ENCODE measurements at places on chromosomes 1 and 21. TPM values are rescaled to one million over a fixed set of nuclear protein-coding genes. Genes with fewer than 3 reads are reported as not detected.

The FCER1G gene
- not detected for total RNA-seq

The GJB3 gene
- not detected for total RNA-seq

The TRIM63 gene
- total RNA-seq = not detected

The TNFAIP8L2 gene
- not detected for total RNA-seq

The ALPL gene
- total RNA-seq = not detected

The ATP6V1G3 gene
- total RNA-seq = not detected

The DEPDC1 gene
- 55.3 TPM for total RNA-seq

The GNAT2 gene
- total RNA-seq = 0.43 TPM

The SH3D21 gene
- total RNA-seq = 2.6 TPM

The TNFRSF1B gene
- total RNA-seq = 0.16 TPM

The CD247 gene
- total RNA-seq = 0.18 TPM

The OR2G6 gene
- total RNA-seq = not detected

The MARK1 gene
- 2.0 TPM for total RNA-seq

GRCh38 chr1:162135271-162135775 lies 65.8 kb downstream of the NOS1AP start:
- DNase-seq = no peak

GRCh38 chr1:244319283-244320132 lies 132.2 kb downstream of the ADSS2 start:
- DNase-seq = peak; percentile 86

GRCh38 chr1:182110635-182111034 lies 49.1 kb upstream of the ZNF648 start:
- DNase-seq = no peak

- no peak for DNase-seq
Measured at GRCh38 chr1:175331891-175332290, 139.3 kb upstream of the KIAA0040 start.

DNA sequence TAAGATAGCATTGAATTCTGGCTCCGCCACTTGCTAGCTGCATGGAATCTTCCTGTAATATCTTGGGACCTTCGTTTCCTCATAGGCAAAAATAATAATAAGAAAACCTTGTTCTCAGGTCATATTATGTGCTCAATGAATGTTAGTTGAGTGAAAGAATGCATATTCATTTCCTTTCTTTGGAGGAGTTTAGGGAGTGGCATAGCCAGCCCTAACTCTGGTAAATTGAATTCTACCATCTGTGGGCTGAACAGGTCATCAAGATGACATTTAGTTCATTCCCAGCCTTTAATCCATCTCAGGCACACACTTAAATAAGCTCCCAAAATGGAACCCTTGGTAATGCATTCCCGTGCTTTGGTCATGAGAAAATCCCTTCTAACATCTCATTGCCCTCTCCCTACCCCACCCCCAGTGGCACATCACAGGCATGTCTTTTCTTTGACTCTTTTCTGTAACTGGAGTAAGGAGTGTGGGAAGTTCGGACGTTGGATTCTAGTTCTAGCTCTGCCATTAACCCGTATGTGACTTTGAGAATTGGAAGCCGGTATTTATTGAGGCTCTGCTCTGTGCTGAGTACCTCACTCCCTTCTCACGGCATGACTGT lies 13.2 kb upstream of the MYOG start:
- DNase-seq = no peak

DNA sequence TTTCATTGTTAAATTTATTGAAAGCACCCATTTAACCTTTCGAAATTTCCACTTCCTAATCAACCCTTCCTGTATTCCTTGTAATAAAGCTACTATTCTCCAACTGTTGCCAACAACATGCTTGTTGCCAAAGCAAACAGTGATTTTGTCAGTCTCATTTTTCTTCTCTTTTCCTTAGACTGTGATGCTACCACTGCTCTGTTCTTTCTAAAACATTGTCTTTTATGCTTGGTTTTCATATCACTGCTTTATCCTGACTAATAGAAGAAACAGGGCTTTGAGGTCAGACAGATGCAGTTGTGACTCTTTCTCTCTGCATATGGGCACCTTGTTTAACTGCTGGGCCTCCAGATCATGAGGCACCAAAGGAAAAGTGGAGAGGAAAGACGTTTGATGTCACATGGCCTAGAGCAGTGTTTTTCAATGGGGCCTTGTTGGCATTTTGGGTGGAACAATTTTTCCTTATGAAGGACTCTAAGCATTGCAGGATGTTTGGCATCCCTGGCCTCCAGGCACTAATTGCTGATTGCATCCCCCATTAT lies 56.1 kb downstream of the HMCN1 start:
- no peak for DNase-seq

- DNase-seq = no peak
Measured at GRCh38 chr1:111988743-111989453, 570 bp downstream of the KCND3 start.

DNA sequence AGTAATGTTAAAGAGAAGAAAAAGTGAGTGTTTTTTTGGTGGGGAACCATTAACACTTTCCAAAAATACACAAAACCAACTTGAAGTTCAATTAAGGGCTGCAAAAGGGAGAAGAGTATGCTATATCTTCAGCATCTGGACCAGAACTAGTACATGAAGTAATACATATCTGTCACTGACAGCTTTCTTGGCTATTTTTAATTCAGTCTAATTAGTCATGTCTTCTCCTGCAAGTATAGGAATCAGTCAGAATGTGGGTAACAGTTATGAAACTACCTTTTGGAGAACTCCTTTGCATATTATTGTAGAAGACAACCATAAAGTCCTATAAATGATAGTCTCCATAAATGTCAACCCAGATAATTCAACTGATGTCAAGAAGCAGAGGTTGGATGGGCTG lies 901.2 kb downstream of the TTLL7 start:
- no peak for DNase-seq

DNA sequence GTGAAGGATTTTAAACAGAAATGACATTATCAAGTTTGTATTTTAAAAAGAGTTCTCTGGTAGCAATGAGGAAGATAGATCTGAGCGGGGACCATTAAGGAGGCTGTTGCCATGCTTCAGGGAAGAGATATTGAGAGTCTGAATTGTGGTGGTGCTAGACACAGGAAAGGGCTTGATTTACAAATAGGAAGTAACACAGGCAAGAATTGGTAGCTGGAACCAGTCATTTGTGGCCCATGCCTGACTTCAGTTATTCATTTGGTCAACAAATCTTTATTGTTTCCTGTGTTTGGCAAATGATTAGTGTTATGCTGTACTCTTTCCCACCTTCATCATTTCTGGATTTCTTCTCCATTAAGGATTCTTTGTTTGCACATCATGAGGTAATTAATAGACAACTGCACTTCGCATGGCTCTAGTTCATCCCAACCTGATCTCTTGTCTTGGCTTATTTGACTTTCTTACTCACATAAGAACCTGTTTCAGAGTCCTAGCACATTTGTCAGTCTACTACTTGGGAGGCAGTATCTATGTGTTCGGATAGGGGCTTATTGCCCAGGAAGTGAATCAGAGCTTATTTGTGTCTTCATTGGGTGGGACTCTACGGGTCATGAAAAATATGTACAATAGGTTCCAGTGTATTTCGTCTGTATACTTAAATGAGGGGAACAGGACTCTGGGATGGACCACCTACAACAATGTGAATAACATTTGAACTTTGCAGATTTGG lies 32.3 kb downstream of the EEIG2 start:
- DNase-seq = peak; percentile 56

GRCh38 chr1:24599265-24599664 lies 43.4 kb downstream of the NCMAP start:
- no peak for DNase-seq

DNA sequence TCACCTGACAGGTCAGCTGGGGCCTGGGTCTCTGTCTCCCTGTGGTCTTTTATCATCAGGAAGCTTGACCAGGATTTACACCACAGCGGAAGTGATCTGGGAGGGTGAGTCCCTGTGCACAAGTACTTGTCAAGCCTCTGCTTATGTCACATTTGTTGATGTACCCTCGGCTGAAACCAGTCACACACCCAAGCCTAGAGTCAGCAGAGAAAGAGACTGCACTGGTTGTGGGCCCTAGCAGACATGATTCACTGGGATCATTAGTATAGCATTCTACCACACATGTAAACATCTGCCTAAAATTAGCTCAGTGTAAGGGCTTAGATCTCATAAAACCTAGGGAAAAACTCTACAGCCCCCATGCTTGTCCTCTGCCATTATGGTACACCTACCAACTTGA lies 79.3 kb upstream of the LAMC2 start:
- no peak for DNase-seq

GRCh38 chr1:105137543-105138457 lies 1388.1 kb downstream of the AMY1C start:
- peak; percentile 43 for DNase-seq

- peak; percentile 85 for DNase-seq
Measured at GRCh38 chr1:246005067-246005466, 502.0 kb downstream of the SMYD3 start.

- peak; percentile 52 for DNase-seq
Measured at GRCh38 chr1:98468111-98468717, 193.3 kb upstream of the SNX7 start.

DNA sequence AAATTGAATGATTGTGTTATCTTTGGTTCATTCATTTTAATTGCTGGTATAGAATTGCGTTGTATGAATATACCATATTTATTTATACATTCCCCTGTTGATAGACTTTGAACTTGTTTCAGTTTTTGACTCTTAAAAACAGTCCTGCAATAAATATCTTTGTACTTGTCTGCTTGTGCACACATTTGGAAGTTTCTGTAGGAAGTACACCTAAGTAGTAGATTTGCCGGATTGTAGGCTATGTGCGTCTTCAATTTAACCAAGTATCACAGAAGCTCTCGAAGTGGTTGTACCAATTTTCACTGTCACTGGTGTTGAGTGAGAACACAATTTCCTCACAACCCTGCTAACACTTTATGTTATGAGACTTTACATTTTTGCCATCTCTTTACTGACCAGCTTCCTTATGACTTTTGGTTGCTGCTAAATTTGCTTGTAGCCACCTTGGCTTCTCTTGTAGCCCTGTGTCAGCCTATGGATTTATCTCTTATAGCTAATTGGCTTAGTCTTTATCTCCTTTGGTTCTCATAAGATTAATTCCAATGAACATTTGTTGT lies 2.2 kb downstream of the TTC3 start:
- DNase-seq = no peak

DNA sequence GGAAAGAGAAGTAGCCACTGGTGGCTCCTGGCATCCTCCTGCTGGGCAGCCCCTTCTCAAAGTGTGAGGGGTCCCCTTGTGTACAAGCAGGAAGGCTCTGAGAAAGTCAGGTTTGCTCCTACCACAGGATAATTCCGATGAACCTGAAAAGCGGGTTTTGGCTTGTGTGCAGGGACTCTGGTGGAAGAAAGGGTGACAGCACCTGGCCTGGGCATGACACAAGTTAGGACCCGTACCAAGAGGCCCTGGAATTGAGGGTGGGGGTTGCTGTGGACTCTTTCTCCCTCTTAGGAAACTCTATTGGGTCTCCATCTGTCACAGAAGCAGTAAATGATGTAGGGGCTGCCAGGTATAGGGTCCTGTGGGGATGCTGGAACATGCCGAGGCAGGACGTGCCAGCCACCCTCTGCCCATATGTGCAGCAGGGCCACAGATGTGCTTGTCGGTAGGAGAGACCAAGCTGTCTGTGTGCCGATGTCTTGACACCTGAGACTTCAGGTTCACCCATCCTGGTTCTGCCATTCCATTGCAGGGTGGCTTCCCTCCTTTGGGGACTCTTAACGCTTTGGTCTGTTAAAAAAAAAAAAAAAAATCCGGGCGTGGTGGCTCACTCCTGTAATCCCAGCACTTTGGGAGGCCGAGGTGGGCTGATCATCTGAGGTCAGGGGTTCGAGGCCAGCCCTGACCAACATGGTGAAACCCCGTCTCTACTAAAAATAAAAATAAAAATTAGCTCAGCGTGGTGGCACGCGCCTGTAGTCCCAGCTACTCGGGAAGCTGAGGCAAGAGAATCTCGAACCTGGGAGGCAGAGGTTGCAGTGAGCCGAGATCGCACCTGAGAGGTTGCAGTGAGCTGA lies 9.8 kb downstream of the C1orf35 start:
- DNase-seq = no peak

DNA sequence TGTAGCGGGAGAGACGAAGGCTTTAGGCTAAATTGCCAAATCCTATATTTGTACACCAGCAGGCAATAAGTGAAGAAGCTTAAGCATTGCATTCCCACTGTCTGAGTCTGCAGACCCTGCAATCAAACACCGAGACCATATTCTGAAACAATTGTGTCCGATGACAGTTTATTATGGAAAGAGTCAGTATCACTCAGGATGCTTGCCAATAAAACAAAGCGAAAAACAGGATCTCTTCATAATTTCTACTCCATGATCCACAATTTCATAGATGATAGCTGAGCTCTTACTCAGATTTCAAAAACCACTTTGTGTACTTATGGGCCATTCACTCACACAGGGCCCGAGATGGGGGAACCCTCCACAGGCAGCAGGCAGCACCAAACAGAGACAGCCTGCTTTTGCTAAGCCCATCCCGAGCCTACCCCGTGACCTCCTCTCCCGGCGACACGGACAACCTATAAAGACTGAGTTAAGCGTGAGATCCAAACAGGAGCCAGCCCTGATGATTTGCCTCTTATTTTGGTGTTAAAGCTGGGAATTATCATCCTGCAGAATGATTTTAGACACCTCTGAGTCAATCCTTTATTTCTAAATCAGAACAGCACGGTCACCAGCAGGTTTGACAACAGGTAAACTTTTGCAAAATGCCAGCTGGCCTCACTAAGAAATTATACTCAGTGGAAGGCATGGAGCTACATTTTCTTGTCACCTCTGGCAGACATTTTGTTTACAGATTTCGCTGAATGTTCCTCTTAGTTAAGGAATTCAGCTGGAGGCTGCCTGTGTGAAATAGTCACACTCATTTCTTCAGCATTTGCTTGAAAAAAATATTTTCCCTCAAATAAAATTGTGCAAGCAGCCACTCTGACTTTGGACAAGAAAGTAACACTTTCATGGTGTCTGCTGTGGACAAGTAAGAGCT lies 212.4 kb downstream of the GPATCH2 start:
- DNase-seq = no peak
